Omental fat pad (tissue), 4 donors: ENCODE measurements at places on chromosomes 4 and X. TPM values are rescaled to one million over a fixed set of nuclear protein-coding genes. Genes with fewer than 3 reads are reported as not detected.

The SUPT20HL2 gene
- total RNA-seq, result not detected

- no peak for DNase-seq
Observed at GRCh38 chr4:60723796-60724195, 476.3 kb upstream of the ADGRL3 start.

DNA sequence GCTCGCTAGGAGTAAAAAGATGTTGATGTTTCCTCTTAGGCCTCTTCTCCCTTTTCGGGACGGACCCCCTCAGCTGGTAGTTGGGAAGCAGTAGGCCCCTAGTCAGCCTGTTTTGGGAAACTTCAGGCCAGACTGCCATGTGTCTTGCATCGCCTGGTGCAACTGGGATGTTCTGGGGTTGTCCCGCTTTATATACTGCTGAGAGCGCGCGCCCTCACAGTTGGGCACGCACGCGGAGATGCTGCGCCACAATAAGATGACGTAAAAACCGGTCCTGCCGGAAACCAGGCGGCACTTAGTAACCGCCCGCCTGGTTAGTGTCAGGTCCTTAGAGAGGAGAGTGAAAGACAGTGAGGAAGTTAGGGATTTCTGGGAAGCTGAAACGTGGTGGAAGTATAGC, 231.3 kb upstream of the CT83 start:
- no peak for DNase-seq

- DNase-seq, result no peak
Observed at GRCh38 chr4:38213083-38213805, 253.0 kb downstream of the PTTG2 start.

DNA sequence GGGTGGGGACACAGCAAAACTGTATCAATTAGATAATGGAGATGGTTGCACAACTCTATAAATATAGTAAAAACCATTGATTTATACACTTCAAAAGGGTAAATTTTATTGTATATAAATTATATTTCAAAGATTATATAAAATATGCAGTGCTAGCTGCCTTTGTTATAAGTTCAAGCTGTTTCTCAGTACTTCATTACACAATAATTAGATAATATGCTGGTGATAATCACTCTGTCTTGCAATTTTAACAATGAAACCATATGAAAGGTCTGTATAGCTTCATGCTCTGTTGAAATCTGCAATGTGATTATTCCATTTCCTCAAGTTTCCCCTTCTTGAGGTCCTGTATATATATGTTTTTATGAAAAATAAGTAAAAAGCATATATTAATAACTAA, 73.4 kb upstream of the PLS3 start:
- no peak for DNase-seq

GRCh38 chr4:149370785-149371420, 444.7 kb downstream of the IQCM start:
- DNase-seq, result no peak

- DNase-seq, result no peak
Observed at GRCh38 chr4:148077581-148077980, 345.7 kb downstream of the ARHGAP10 start.

DNA sequence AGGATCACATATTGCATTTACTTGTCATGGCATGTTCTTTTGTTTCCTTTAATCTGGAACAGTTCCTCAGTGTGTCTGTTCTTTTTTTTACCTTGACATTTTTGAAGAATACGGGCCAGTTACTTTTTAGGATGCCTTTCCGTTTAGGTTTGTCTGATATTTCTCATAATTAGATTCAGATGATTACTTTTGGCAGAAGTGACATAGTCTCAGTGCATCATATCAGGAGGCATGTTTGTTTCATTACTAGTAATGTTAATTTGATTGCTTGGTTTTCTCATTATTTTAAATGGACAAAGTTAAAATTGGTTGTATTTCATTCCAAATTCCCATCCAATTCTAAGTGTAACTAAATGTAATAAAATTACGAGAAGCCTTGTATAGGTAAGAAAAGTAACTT, 8.3 kb downstream of the POLR2B start:
- no peak for DNase-seq

- DNase-seq, result no peak
Observed at GRCh38 chrX:108132876-108133275, 41.3 kb downstream of the ATG4A start.

DNA sequence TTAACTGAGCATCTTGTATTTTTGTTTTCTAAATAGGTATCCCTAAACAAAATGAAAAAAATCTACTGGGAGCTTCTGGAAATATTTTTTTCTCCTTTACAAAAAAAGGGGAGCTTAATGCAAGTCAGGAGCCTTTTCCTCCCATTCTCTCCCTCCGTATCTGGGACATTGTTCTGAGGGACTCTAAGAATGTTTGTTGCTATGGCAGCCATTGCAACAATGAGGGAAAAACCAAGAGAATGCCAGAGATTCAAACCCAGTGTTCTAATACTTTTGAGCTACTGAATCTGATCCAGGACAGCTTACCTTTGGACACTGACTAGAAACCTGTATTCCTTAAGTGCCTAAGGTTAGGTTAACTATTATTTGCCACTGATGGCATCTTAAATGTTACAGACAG, 485.7 kb upstream of the HS3ST1 start:
- no peak for DNase-seq
